ENCODE measurements at places on chromosomes 13 and 19.

DNA sequence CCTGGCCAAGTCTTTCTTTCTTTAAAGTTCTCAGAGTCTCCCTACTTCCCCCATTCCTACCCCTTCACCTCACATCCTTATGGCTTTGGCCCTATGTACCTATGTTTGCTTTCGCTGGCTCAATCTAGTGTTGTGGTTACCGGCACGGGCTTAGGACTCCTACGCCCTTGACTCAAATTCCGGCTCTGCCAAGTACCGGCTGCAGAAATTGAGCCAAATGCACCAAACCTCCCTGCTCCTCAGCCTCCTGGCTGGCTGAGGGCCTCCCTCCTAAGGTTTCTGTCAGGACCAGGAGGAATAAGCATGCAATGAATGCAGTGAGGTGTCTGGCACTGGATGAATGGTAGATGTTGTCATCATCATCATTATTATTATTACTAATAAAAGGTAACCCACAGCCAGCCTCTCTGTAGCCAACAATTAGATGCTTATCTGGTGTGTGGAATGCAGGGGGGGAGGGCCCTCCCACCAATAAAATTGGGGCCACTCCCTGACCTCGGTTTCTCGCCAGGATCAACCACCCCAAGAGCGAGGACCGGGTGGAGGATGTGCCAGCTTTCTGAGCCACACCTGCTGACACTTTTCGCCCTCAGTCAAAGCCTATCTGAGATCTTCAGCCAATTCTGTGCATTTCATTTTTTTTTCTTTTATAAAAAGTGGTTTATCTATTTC, 20.7 kb downstream of the KLK5 start:
- DNase-seq = no peak

GRCh38 chr13:110126391-110126961, 180.5 kb downstream of the COL4A1 start:
- DNase-seq = no peak

DNA sequence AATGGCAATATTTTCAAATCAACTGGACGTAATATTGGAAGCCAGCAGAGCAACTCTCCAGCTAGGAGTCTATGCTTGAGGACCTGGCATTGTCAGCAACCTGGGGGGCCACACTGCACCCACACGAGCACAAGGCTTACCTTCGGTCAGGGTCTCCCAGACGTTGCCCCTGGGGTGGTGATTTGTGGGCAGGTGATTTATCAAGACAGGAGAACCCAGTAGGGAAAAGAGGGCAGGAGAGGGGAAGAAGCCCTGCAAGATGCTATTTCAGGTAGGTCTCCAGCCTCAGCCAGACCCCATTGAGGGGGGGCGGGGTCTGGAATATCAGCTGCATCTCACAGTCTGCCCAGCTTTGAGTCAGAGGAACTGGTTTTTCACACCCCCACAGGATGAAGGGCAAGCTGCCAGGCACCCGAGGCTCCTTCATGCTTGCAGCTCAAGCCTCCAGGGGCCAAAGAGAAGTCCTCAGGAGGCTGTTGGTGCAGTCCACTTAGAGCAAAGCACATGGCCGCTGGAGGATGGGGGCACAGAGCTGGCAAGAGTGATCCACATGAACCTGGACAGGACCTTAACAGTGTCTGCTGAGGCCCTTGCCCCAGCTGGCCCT, 80.9 kb upstream of the UQCRFS1 start:
- no peak for DNase-seq

DNA sequence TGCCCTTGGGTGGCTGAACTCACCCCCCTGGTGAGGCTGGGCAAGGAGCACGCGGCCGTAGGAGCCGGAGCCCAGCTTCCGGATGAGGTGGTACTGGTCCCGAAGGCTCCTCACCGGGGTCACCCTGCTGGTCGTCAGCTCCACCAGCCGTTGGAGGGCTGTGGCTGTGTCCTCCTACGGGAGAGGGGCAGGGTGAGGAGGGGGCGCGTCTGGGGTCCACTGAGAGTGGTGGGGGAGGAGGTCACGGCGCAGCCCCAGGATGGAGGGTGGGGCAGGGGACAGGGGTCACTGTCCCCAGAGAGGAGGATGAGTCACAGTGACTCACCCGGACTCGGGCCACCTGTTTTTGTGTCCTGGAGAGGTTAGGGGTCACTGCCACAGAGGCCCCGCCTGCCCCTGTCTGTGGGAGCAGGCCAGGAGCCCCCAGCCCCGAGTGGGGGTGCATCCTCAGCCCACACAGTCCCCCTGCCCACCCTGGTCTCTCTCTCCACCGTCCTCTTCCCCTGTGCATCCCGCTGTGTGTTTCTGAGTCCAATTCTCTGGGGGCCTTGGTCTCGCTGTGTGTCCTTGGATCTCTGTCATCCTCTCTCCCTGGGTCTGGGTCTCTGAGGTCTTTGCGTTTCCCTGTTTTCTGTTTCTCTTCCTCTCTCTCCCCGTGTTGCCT, 435 bp downstream of the SBK3 start:
- DNase-seq = no peak

- DNase-seq = no peak
Observed at GRCh38 chr19:17311455-17312188, 2.3 kb downstream of the DDA1 start.

DNA sequence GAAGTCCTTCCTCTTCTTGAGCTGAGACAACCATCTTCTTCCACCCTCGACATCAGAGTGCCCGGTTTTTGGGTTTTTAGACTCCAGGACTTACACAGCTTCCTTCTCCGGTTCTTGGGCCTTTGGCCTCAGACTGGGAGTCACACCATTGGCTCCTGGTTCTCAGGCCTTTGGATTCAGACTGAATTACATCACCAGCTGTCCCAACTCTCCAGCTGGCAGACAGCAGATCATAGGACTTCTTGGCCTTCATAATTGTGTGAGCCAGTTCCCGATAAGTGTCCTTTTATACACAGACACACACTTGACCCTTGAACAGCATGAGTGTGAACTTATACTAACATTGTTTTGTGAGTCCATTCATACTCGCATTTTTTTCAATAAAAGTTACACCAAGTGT, 166.0 kb upstream of the UBL3 start:
- DNase-seq = no peak

GRCh38 chr13:63481334-63481733, 2065.7 kb upstream of the PCDH20 start:
- no peak for DNase-seq

DNA sequence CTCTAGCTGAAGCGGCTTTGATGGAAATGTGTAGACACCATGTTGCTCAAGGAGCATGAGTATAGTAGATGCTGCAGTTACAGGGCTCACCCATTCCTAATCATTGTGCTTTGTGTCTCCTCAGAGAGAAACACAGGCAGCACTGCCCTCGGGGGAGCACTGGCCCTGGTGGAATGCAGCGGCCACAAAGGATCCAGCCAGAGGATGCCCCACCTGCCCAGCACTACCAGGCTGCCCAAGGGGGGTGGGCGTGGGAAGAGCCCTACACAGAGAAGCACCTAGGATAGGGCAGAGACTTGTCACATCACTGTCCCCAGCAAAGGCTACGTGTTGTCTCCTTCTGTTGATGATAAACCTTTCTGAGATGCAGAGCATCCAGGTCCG, 9.0 kb downstream of the TUBA3C start:
- no peak for DNase-seq

DNA sequence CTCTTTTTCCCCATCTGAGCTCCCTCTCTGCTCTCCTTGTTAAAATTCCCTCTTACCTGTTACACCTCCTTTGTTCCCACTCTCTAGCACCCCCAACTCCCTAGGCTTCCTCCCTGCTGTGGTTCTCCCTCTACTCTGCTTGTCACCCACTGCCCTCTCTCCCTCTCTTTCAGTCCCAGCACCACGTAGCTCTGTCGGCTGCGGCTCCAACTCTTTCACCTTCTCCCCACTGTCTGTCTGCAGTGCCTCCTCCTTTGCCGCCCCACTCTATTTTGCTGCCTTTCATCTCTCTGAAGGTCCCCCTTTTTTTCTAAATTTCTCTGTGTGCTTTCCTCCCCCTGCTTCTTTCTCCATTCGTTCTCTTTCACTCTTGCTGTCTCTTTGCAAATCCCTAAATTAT, 1.1 kb downstream of the ZNF836 start:
- DNase-seq = no peak
